Effector CD8-positive, alpha-beta T cell (primary cell): ENCODE measurements at places on chromosomes 3 and 15.

DNA sequence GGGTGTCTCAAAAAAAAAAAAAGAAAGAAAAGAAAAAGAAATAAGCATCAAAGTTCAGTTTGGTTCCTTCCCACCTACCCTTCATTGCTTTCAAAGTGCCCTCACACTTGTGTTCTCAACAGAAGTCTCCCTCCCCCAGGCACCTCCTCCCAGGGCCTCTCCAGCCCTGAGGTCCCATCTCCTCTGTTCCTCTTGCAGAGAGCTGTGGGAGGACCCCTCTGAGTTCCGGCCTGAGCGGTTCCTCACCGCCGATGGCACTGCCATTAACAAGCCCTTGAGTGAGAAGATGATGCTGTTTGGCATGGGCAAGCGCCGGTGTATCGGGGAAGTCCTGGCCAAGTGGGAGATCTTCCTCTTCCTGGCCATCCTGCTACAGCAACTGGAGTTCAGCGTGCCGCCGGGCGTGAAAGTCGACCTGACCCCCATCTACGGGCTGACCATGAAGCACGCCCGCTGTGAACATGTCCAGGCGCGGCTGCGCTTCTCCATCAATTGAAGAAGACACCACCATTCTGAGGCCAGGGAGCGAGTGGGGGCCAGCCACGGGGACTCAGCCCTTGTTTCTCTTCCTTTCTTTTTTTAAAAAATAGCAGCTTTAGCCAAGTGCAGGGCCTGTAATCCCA is 6.1 kb downstream of the CYP1A2 start:
- no peak for DNase-seq

DNA sequence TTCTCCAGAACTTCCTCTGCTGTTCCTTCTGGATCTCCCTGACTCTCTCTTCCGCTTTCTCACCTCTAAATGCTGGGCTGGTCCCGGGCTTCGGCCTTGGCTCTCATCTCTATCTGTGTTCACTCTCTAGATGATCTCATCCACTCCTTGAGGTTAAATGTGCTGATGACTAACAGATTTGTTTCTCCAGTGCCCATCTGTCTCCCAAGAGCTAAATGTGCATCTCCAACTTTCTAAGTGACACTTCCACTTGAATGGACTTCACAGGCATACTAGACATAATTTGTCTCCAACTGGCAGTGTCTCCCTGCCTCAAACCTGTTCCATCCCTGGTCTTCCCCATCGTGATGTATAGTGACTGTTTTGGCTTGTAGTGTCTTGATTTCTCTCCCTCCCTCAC is 95.3 kb downstream of the ITPR1 start:
- no peak for DNase-seq

- no peak for DNase-seq
Observed at GRCh38 chr3:42130329-42131070, 39.3 kb downstream of the TRAK1 start.

DNA sequence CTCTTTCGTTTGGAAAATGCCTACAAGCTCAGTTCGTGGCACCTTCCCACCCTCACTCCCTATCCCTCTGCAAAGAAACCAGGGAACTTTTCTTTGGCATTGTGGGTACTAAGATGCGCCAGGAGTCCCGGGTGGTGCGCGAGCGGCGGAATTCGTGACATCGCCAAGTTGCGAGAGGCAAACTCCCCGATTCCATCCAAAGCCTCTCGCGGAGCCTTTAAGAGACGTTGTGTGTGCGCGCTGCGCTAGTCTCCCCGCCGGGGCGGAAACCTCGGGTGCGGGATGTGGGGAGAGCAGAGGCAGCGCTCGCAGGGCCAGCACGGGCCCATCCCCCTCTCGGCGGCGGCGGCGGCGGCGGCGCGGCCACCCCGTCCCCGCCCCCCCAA is 443 bp upstream of the NR2F2 start:
- DNase-seq = no peak

DNA sequence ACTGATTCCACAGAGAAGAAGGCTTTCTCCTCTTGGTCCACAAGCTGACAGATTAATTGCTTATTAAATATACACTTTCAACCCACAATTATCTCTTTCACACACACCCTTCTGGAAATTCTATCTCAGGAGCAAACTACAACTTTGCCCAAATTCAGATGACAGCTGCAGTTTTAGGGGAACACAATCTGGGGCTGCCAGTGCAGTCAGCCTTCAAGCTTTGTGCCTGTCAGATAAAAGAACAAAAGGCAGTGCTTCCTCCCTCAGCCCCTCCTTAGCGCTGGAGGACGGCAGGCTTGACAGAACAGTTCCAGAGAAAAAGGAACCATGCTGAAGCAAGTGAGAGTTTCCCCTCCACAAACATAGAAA is 99.6 kb downstream of the TMCC1 start:
- no peak for DNase-seq

DNA sequence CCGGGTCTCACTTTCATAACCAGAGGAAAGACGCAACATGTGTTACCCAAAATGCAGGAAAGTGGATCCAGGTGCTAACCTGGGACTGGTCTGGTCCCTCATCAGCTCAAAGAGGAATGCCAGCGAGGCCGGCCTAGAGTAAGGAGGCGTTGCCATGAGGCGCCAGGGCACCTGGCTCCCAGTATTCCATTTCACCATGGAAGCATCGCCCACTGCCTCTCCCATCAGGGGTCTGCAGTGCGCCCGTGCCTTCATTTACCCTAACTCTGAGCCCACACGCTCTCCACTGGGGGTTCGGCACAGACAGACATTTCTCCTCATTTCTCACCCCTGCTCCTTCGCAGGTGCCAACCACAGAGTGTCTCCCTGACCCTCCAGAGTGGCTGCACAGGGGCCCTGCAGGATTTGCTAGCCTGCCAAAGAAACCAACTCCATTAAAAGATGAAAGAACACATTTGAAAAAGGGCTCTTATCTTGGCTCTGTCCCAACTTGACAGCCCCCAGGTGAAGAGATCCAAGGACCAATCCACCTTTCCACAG is 61.5 kb downstream of the ABTB1 start:
- no peak for DNase-seq

GRCh38 chr15:25787381-25787780 is 75.7 kb downstream of the ATP10A start:
- DNase-seq = no peak

GRCh38 chr3:13626396-13626795 is 77.5 kb downstream of the FBLN2 start:
- DNase-seq = no peak

DNA sequence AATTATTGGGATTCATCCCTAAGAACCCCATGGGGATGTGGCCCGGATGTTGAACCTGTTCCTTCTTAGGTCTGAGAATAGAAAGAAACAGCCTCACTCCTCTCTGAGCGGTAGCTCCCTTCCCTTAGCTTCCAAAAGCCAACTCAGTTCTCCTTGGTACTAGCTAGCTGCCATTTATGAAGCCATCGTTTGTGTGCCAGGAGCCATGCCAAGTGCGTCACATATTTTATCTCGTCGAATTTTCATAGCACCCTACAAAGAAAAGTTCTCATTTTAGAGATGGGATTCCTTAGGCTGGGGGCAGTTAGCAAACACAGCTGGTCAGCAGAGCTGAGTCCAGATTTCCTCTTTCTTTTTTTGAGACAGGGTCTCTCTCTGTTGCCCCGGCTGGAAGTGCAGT is 45.4 kb upstream of the GLCE start:
- no peak for DNase-seq

- no peak for DNase-seq
Observed at GRCh38 chr15:48858401-48858800, 19.5 kb upstream of the EID1 start.

- no peak for DNase-seq
Observed at GRCh38 chr15:45116482-45117307, 2.6 kb downstream of the DUOXA2 start.

DNA sequence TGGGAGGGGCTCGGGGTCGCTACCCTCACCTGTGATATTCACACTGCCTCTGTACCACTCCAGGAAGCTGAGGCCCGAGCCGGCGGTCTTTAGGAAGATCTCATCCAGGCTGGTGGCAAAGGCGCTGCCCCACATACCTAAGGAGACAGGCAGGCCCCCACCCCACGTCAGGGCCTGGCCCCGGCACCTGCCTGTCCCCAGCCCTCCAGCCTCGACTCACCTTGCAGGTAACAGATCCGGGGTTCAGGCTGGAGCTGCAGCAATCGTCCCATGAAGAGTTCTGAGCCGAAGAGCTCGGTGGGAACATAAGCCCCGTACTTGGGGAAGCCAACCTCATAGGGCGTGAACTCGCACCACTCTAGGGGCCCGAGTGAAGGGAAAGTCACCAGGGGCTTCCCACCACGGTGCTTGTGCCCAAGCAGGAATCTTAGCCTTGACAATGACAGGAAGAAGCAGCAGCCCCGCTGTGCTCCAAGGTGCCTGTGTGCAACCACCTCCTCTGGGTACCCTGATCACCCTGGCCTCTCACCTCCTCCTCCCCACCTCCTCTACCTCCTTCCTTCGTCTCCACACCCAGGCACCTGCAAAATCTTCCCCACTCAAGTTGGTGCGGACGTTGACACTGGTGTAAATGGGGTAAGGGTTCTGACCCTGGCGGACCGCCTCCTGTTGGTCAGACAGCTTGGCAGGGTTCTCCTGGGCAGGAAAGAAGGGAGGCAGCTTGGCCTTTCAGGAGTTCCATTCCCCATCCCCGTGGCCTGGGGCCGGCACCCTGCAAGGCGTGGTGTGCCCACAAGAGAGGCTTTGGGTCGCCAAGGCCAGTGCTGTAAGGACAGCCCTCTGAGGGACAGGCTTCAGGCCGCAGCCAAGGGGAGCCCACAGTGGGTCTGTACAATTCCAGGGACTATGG is 10.6 kb downstream of the PLA2G4F start:
- DNase-seq = no peak

- DNase-seq = no peak
Observed at GRCh38 chr3:143847787-143848631, at the start of gene SLC9A9. TSS of gene SLC9A9 (minus strand) at chr3:143848468. CDS start at chr3:143848322, 146 bp downstream.

- DNase-seq = no peak
Observed at GRCh38 chr3:108183181-108183580, 39.0 kb downstream of the IFT57 start.

GRCh38 chr3:69219101-69219708 is 96.8 kb upstream of the LMOD3 start:
- no peak for DNase-seq

DNA sequence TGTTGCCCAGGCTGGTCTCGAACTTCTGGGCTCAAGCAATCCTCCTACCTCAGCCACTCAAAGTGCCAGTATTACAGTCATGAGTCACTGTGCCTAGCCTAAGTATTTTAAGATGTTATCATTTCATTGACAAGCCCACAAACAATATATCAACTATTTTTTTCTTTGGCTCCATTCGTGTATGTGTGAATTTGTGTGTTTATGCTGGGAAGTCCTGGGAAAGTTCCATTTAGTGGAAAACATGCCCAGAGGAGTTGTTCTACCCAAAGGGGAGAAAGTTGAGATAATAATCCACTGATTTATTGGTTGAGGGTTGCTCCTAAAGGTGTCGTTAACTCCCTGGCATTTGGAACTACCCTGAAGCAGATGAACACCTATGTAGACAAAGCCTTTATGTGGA is 58.8 kb downstream of the KIF9 start:
- DNase-seq = no peak

DNA sequence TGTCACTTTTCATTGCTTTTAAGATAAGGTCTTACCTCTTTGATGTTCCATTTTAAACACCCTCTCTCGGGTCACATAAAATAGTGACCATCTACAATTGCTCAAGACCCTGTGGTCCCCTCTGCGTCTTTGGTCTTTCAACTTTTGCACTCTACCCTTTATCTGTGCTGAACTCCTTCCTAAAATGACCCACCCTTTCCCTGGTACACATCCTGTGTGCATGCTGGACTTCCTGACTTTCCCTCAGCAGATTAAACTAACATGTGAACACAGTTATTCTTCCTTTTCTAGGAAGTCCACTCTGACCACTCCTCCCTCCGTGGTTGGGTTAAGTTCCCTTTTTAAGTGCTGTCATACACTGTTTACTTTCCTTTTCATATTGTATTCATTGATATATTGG is 414.2 kb downstream of the GABRB3 start:
- no peak for DNase-seq

GRCh38 chr15:78909791-78910228 is 35.0 kb downstream of the CTSH start:
- no peak for DNase-seq

- DNase-seq = no peak
Observed at GRCh38 chr15:57708047-57708446, 1.5 kb downstream of the POLR2M start.

GRCh38 chr3:184808021-184808420 is 3.9 kb upstream of the VPS8 start:
- no peak for DNase-seq

- no peak for DNase-seq
Observed at GRCh38 chr3:177603148-177603603, 405.9 kb upstream of the TBL1XR1 start.

DNA sequence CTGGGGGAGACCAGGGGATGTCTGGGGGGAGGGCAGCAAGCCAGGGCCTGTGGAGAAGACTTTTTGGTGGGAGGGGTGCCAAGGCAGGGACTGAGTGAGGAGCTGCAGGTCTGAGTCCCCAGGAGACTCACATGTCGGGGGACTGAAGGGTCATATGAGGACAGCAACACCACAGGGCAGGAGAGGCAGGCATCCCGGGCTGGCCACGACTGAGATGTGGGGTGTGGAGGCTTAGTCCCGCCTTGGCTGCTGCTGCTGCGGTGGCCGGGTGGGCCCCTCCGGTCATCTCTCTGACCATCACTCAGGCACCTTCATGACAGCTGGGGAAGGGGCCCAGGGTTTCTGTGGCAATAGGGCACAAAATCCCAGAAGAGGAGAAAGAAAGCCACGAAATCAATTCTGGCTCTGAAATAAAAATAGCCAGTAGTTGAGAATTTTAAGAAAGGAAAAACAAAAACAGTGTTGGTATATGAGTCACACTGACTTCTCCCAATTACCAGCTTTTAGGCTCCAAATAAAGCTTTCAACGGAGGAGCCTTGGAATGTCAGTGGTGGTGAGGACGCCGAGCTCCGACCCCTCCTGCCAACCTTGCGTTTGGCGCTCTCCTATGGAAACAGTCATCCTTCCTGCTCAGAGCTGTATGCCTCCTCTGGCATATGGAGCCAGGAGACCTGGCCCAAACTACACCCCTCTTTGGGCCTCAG is 52.9 kb upstream of the ITGA11 start:
- DNase-seq = no peak

- no peak for DNase-seq
Observed at GRCh38 chr15:53256043-53256442, 465.9 kb upstream of the ONECUT1 start.

- DNase-seq = no peak
Observed at GRCh38 chr15:63172376-63172775, 15.1 kb upstream of the RPS27L start.

DNA sequence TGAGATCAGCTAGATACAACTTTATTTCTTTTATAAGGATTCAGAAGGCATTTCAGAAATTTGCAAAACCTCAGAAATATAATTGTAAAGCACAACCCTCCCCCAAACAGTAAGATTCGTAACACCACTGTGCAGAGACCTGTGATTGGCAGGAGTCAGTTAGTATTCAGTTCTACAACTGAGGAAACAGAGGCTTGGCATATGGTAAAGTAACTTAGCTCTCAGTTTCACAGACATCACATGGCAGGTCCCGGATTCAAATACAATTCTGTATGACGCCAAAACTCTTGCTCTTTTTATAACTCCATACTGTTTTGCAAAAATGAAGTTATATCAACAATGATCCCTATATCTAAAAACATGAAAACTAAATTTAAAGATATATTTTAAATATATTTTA is 225.6 kb upstream of the LMCD1 start:
- DNase-seq = no peak
